Stimulated activated CD4-positive, alpha-beta T cell treated with anti-CD3 and anti-CD28 coated beads, Interleukin-1b, Interleukin-23, amount 100 ng/mL, for 48 hours (primary cell): ENCODE measurements at places on chromosomes 7 and 10.
A peak's percentile ranks its signal among the peaks of the same experiment; 100 is the strongest.

GRCh38 chr10:124142960-124143359 lies 49.6 kb upstream of the CHST15 start:
- DNase-seq, result no peak

DNA sequence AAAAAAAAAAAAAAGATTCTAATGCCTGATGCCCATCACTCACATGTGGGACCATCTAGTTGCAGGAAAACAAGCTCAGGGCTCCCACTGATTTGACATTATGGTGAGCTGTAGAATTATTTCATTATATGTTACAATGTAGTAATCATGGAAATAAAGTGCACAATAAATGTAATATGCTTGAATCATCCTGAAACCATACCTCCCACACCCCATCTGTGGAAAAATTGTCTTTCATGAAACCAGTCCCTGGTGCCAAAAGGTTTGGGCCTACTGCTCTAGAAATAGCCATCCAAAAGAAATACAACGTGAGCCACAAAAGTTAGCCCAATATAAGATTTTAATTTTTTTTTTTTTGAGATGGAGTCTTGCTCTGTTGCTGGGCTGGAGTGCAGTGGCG lies 265.1 kb downstream of the PRPF18 start:
- no peak for DNase-seq

GRCh38 chr10:124149189-124150042 lies 56.0 kb upstream of the CHST15 start:
- DNase-seq, result no peak

GRCh38 chr7:20199015-20199737 lies 18.0 kb downstream of the MACC1 start:
- no peak for DNase-seq

GRCh38 chr10:878333-878759 lies 53.2 kb downstream of the LARP4B start:
- no peak for DNase-seq

- no peak for DNase-seq
Observed at GRCh38 chr7:136998495-136998894, 130.0 kb downstream of the CHRM2 start.

DNA sequence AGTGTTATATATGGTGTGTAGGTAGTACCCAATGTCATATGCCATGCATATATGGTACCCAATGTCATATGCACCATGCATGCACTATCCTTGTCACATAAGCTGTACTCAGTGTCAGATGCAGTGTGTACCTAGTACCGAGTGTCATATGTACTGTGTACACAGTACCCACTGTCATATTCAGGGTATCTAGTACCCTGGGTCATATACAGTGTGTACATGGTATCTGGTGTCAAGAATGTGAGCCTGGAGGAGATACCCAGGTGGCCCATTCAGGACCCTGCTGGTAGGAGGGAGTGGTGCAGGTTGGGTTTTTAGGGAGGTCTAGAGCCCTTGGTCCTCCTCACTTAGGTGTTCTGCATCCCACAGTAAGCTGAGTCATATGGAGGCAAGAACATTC lies 1.8 kb downstream of the ZMYND11 start:
- peak; percentile 60 for DNase-seq

- DNase-seq, result no peak
Observed at GRCh38 chr10:121444520-121445165, 153.6 kb downstream of the FGFR2 start.

DNA sequence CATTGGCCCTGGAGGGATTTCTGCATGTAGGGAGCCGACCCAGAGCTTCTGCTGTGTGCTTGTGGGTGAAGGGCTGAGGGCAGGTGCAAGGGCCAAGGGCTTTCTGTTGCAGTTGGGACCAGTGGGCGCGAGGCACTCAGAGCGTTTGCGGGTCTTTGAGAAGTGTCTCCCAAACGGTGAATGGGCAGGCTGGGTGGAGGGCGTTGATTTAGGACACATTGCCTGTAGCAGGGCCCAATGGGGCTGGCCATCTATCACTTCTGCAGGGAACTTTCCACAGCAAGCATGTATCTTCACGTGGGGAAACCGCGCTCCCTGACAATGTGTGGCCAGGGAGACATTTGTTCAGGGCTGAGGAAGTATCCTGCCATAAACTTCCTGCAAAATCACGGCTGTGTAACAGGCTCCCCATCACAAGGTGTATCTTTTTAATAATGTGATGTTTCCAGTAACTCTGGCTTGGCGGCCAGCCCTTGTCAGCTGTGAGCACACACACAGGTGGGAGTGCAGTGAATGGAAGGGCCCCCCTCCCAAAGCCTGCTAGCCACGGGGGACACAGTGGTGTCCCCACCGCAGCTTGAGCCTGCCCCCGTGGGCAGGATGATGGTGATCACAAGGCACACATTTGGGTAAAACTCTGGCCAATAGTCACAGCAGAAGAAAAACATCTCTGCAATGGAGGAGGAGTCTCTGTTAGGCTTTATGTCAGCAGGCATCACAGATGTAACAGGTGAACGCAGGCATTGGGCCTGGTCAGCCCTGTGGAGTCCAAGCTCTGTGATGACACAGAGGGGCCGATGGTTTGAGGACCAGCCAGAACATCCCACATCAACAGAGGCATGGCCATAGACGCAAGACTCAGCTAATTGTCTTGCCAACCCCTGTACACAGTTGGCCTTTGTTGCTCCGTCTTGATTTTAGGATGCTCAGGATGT lies 84.3 kb downstream of the GLRX3 start:
- DNase-seq, result no peak
